ENCODE measurements at places on chromosomes 13 and 19. TPM values are rescaled to one million over a fixed set of nuclear protein-coding genes. Genes with fewer than 3 reads are reported as not detected.
A peak's percentile ranks its signal among the peaks of the same experiment; 100 is the strongest.

- no peak overlapping the region for H3K4me3 ChIP-seq
- H3K36me3 ChIP-seq: no peaks in the 10 kb centered on the region
- no peak overlapping the region for H3K27ac ChIP-seq
- no peaks in the 10 kb centered on the region for H3K27me3 ChIP-seq
- no peak for DNase-seq
Observed at GRCh38 chr13:76016799-76017400, 380.8 kb downstream of the LMO7 start.

- H3K27ac ChIP-seq: no peak overlapping the region
- H3K4me3 ChIP-seq: no peak overlapping the region
- no peaks in the 10 kb centered on the region for H3K4me1 ChIP-seq
- no peaks in the 10 kb centered on the region for H3K36me3 ChIP-seq
- H3K27me3 ChIP-seq: peaks cover 8% of the 10 kb centered on the region
Observed at GRCh38 chr13:111880185-111880584, 186.8 kb upstream of the SOX1 start.

GRCh38 chr13:101817898-101818297 lies 365.4 kb downstream of the ITGBL1 start:
- H3K4me1 ChIP-seq: no peaks in the 10 kb centered on the region
- peaks cover 54% of the 10 kb centered on the region for H3K27me3 ChIP-seq
- DNase-seq: no peak
- no peak overlapping the region for H3K27ac ChIP-seq
- peaks cover 3% of the 10 kb centered on the region for H3K36me3 ChIP-seq

GRCh38 chr19:29672319-29672932 lies 7.2 kb downstream of the PLEKHF1 start:
- H3K27ac ChIP-seq: no peak overlapping the region
- H3K27me3 ChIP-seq: no peaks in the 10 kb centered on the region
- H3K4me3 ChIP-seq: no peak overlapping the region
- peaks cover 15% of the 10 kb centered on the region for H3K36me3 ChIP-seq
- DNase-seq: no peak

DNA sequence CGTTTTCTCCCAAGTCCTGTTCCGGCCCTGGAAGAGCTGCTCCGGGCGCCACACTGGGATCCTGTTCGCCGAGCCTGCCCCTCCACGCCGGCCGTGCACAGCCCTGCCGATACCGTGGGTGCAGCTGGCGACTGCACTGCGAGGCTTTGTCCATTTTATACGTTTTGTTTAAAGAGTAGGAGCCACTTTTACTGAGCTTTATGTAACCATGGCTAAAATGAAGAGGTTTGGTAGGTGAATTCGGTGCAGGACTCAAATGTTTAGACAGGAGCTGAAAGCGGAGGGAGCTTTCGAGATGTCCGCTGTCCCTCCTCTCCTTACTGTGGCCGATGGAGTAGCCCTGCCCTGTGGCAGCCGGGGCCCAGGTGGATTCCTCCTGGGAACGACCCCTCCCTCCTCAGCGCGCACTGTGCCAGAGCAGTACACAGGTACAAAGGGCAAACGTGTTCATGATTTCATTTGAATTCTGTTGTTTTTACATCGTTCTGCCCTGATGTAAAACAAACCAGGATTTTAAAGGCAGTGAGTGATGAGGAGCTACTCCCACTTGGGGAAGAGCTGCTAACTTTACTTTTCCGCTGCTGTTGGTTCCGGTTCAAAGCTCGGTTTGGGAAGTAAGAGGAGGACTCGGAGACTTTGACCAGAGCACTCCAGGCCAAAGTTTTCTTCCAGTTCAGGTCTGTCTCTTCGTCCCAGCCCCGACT lies 1.7 kb downstream of the COL4A2 start:
- H3K27ac ChIP-seq: peak overlapping the region; percentile 97
- H3K4me3 ChIP-seq: peak overlapping the region; percentile 94
- H3K36me3 ChIP-seq: peaks cover 57% of the 10 kb centered on the region
- H3K4me1 ChIP-seq: peaks cover 59% of the 10 kb centered on the region
- H3K27me3 ChIP-seq: no peaks in the 10 kb centered on the region

DNA sequence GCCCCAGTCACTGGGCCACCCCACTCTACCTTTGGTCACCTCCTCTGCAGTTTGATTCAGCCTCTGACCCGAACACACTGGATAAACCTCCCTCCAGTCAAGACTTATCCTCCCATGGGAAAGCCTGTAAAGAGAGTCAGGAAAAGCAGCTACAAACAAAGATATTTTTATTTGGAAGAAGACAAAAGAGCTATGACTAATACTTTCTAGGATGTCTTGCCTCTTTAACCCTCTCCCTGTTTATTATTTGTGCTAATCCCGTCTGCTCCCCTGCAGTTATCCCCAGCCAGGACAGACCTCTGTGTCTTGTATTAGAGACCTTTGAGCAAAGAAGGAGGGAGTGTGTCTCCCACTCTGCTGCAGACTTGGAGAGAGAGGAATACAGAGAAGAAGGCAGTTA lies 178.3 kb downstream of the EFNB2 start:
- DNase-seq: no peak
- H3K4me3 ChIP-seq: no peak overlapping the region
- H3K27ac ChIP-seq: no peak overlapping the region
- peaks cover 11% of the 10 kb centered on the region for H3K4me1 ChIP-seq
- no peaks in the 10 kb centered on the region for H3K36me3 ChIP-seq

DNA sequence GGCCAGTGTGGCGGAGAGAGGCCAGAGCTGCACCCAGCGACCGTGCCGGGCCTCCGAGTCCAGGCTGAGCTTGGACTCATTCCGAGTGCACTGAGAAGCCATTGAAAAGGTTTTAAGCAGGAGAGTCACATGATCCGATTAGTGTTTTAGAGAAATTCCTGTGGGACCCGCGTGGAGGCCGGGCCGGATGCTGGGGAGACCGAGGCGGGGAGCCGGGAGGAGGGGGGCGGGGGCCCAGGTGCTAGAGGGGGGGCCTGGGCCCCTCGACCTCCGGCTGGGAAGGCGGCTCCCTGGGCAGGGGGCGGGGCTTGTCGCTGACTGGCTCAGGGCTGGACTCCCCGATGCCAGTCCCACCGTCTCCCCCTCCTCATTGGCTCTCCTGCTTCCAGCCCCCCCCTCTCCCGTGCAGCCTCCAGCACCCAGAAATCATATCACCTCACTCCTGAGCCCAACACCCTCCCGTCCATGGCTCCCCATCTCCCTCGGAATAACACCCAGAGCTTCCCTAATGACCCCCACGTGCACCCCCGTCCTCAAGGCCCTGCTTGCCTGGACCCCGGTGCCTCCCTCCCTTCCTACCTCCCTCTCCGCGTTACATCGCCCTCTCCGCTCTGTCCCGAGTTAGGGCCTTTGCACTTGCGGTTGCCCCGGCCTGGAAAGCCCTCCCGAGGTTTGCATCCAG lies 5.2 kb upstream of the ZNF579 start:
- peak overlapping the region; percentile 95 for H3K27ac ChIP-seq
- H3K4me3 ChIP-seq: peak overlapping the region; percentile 74
- H3K4me1 ChIP-seq: peaks cover 37% of the 10 kb centered on the region
- H3K27me3 ChIP-seq: no peaks in the 10 kb centered on the region
- no peaks in the 10 kb centered on the region for H3K36me3 ChIP-seq

GRCh38 chr13:20351281-20352022 lies 119.3 kb upstream of the GJB6 start:
- no peak overlapping the region for H3K27ac ChIP-seq
- no peak overlapping the region for H3K4me3 ChIP-seq
- no peaks in the 10 kb centered on the region for H3K36me3 ChIP-seq
- no peak for DNase-seq
- no peaks in the 10 kb centered on the region for H3K4me1 ChIP-seq
- H3K27me3 ChIP-seq: peaks cover 5% of the 10 kb centered on the region

DNA sequence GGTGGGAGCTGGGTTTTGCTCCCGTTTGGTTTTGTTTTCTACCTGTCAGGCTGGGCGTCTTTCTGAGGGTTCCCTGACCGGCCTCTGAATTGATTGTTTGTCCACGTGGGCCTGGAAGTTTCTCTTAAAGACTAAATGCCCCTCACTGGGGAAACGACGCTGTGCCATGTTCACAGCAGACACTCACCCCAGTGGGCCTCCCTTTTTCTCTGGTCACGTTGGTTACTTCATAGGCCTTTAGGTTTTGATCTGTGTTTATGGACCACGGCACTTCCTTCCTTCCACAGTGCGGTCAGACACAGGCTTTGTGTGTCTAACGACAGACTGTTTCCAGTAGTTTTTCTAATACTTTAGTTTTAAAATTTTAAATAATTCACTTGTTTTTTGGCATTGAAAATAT lies 20.1 kb upstream of the NDUFS7 start:
- no peaks in the 10 kb centered on the region for H3K27me3 ChIP-seq
- H3K36me3 ChIP-seq: peaks cover 18% of the 10 kb centered on the region
- DNase-seq: no peak
- H3K4me3 ChIP-seq: no peak overlapping the region
- peak overlapping the region; percentile 59 for H3K27ac ChIP-seq

- H3K4me3 ChIP-seq: peak within 1 kb of the TSS; percentile 60
- H3K4me1 ChIP-seq: no peaks in the 10 kb centered on the region
- no peaks in the 10 kb centered on the region for H3K27me3 ChIP-seq
- no peaks in the 10 kb centered on the region for H3K36me3 ChIP-seq
- H3K27ac ChIP-seq: no peak within 1 kb of the TSS
Observed at GRCh38 chr19:821825-822503, at the start of gene PLPPR3. Gene PLPPR3 (minus strand): TSS chr19:821955. CDS start chr19:821559, 396 bp downstream.

DNA sequence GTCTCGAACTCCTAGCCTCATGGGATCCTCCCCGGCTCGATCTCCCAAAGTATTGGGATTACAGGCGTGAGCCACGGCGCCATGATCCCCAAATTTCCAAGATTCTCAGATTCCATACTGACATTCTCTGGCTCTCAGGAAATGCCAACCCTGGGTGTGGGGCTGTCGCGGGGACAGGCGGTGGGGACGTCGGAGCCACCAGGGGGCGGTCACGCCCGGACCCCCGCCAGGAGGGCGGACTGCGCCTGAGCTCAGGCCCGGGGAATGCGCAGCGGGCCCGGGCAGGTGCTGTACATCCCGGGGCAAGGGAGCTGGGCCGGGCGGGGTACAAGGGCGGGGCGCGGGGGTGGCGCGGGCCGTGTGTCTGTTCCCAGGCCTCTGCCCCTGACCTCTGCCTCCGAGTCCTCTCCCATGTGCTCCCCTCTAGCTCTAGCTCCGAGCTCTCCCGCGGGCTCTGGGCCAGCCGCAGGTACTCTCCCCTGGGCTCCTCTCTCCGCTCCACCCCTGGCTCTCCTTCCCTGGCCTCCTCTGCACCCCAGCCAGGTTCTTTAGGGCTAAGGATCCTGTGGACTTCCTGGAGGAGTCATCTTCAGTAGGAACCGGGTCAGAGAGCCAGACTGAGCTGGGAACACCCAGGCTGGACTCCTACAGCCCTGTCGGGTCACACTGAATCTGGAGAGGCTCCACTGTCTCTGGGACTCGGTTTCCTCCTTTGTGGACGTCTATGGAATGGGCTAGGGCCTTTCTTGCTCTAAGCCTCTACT lies 2.4 kb downstream of the PPP1R13L start:
- H3K36me3 ChIP-seq: peaks cover 2% of the 10 kb centered on the region
- H3K4me1 ChIP-seq: peaks cover 48% of the 10 kb centered on the region
- DNase-seq: no peak
- H3K27me3 ChIP-seq: no peaks in the 10 kb centered on the region

Gene SELENOV
- not detected for total RNA-seq

Gene CD70
- 8.1 TPM for total RNA-seq

Gene POGLUT2
- total RNA-seq: 37.3 TPM

Gene IRS2
- total RNA-seq: 25.8 TPM

Gene KCNN1
- 0.31 TPM for total RNA-seq

All from chondrocyte (in vitro differentiated cells).